Amniotic stem cell (primary cell): ENCODE measurements at places on chromosomes 3 and 15.

DNA sequence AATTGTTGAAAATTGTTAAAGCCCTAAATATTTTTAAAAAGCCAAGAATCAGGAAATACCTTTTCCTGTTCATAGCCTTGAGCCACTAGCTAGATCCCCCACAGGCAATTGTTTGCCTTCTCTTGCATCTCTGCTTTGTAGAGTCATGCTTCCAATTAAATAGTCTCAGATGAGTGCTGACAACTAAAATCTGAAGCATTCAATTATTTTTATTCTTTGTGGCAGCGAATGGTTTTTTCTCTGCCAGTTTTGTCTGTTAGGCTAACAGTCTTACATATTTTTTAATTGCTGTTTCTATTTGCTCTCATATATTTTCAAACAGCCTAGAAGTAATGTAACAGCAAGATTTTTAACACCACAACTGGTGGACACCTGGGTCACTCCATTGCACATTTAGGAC, 277.1 kb upstream of the GBE1 start:
- DNase-seq: peak; percentile 8

DNA sequence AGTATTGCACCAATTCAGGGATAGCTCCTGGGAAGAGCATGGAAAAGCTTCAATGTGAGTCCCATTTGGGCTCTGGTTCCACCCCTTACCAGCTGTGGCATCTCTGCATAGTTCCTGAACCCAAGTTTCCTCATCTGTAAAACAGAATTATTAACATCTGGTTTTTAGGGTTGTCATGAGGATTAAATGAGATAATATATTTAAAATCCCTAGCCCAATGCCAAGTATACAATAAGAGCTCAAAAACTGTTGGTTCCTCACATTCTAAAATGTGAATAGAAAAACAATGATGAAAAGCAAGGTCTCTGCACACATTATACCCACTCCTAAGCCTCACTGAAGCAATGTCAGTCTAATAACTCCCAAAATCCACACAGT, 237.3 kb upstream of the WNT5A start:
- no peak for DNase-seq

DNA sequence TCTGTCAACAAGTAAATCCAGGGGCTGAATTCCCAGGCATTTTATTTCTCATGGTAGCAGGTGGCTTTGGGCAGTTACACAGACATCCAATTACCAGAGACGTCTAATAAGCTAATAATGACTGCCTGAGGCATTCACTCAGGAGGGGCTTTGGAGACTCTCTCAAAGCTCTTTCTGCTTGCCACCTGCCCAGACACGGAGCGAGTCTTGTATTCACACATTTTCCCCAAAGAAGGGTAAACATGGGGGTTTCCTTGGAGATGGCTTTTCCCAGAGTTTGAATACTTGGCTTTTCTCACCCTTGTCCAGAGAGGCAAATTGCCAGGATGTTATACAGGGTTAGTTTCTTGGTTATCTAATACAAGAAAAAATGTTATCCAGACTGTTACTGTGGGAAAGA, 132.6 kb downstream of the DIPK2A start:
- no peak for DNase-seq

DNA sequence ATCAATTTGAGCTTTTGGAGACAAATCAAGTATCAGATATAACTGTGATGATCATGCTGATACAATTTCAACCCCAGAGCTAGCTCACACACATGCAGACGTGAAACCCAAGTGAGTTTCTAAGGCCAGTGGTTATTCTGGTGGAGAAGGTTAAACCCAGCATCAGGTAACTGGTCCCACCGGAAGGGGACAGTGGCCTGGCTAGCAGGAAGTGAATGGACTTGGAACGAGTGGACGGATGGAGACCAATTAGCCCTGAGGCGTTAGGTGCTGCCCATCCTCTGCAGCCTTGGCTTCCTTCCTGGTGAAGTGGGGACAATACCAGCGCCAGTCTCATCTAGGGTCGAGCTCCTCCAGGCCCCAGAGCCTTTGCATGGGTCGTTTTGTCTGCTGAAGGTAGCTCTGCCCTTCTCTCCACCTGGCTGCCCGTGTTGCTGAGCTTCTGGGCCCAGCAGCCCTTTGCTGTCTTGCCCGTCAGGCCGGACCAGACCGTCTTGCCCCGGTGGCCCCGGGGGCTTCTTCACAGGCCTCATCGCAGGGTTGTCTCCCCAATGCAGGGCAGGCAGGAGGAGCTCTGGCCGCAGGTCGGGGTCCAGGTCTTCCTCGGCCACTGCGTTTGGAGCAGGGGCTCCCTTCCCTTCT, 915 bp upstream of the KCTD6 start:
- no peak for DNase-seq

GRCh38 chr15:41878355-41878699, 15.5 kb downstream of the SPTBN5 start:
- no peak for DNase-seq

GRCh38 chr3:70075101-70075500, 75.6 kb downstream of the SAMMSON start:
- DNase-seq: no peak

GRCh38 chr15:85568261-85568808, 187.9 kb downstream of the AKAP13 start:
- no peak for DNase-seq

- DNase-seq: no peak
Measured at GRCh38 chr15:83207009-83207659, 489 bp downstream of the HDGFL3 start.

DNA sequence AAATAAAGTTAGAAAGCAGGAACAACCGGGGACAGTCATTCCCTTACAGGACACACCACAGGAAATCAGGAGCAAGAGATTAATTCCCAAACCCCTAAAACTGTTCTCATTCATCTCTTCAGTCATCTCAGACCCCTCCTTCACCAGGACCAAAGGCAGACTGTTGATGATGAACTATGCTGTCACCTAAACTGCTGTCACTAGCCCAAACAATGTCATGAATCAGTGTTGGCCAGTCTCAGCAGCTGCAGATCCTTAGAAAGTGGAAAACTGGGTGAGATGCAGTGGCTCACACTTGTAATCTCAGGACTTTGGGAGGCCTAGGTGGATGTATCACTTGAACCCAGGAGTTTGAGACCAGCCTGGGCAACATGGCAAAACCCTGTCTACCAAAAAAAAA, 909.6 kb downstream of the ROBO1 start:
- no peak for DNase-seq

DNA sequence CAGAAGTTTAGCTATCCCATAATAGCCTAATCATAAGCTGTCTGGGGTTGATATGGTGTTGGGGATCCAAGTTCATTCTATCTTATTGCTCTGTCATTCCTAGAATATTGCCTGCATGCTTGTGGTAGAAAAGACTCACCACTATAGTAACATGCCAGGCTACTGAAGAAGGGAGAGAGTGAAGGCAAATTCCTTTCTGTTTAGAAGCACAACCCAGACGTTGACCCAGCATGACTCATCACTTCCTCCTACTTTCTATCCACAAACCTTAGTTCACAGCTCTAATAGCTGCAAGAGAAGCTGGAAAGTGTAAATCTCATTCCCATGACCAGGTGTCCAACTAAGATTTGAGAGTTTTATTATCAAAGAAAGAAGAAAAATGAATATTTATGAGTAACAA, 57.8 kb upstream of the NMD3 start:
- peak; percentile 38 for DNase-seq

DNA sequence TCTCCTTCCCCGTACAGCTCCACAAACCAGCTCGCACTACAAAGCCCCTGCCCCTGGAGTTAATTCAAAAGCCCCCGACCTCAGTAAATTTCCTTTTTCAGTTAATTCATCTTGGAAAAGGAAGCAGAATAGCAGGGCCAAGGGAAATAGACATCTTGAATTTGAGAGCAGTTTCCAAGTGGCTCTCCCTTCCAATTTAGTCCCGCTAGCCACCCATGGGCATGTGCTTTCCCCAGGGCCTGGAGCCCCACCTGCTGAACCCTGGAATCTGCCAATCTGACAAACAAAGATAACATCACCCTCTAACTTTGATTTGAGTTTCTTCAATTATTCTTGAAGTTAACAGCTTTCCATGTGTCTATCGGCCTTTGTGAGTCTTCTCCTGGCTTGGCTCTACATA, 31.7 kb downstream of the PRR20G start:
- no peak for DNase-seq

- no peak for DNase-seq
Measured at GRCh38 chr3:66577426-66578203, 76.8 kb upstream of the LRIG1 start.

DNA sequence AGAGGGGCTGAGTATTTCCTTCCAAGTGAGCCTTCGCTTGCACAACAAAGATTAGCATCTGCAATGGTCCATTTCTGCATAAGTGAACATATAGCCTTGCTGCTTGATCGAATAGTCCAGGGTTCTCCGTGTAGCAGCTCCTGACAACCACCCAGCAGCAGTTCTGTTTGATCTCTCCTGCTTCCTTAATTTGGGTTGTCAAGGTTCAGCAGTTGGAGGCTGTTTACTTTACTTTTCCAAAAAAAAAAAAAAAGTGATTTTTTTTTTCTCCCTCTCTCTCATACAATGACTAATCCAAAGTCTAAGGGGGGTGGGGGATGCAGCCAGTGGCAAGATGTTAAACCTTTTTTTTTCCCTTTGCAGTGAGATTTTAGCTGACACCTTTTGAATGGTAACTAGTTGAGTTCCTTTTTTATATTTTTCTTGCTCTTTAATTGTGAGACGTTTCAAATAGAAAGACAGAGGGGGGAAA, 3.6 kb downstream of the FOXP1 start:
- DNase-seq: no peak

- DNase-seq: no peak
Measured at GRCh38 chr15:90189781-90190467, 11.2 kb upstream of the SEMA4B start.

DNA sequence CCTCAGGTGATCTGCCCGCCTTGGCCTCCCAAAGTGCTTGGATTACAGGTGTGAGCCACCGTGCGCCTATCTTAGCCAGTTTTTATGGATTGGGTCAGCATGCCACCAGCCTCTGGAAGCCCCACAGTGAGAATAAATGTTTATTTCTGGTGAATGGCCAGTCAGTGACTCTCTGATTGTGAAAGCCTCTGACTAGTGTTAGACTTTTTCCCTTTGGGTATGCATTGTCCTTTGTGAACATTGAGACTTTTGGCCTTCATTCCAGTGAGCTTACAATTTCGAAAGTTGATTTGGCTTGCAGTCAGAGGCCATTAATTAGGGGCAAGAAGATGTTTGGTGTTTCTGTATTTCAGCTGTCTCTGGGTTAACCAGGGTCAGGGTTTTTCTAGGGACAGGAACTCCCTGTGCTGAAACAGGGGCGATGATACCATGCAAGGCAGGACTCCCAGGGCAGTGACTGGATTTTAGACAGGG, 274.5 kb upstream of the C2CD4B start:
- no peak for DNase-seq

DNA sequence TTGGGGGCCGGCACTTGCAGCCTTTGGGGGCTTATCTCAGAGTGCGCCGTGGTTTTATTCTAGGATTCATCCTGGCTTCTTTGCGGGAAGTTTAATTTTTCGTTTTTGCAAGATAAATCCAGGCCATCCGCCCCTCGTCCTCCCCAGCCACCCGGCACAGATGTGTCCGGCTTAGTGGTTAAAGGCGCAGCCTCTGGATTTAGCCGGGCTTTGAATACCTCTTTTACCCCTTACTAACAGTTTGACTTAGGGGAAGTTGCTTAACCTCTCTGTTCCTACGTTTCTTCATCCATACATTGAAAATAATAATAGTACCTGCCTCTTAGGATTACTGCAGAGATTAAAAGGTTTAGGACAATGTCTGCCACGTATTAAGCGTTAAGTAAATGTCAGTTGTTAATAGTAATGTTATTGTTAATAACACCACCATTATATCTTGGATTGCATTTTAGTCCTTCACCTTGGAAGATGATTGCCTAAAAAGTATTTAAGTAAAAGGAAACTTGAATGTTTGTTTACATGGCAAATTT, 714 bp downstream of the ECT2 start:
- peak; percentile 10 for DNase-seq

- no peak for DNase-seq
Measured at GRCh38 chr3:52531860-52532516, 1.7 kb downstream of the NT5DC2 start.
